ENCODE measurements at places on chromosomes 3 and 15.

GRCh38 chr3:33749546-33750210 is 31.6 kb upstream of the CLASP2 start:
- DNase-seq, result peak; percentile 11

- DNase-seq, result no peak
These were observed 11.2 kb downstream of the MYD88 start for GRCh38 chr3:38149708-38150107.

GRCh38 chr3:36257158-36257852 is 123.0 kb upstream of the STAC start:
- no peak for DNase-seq

DNA sequence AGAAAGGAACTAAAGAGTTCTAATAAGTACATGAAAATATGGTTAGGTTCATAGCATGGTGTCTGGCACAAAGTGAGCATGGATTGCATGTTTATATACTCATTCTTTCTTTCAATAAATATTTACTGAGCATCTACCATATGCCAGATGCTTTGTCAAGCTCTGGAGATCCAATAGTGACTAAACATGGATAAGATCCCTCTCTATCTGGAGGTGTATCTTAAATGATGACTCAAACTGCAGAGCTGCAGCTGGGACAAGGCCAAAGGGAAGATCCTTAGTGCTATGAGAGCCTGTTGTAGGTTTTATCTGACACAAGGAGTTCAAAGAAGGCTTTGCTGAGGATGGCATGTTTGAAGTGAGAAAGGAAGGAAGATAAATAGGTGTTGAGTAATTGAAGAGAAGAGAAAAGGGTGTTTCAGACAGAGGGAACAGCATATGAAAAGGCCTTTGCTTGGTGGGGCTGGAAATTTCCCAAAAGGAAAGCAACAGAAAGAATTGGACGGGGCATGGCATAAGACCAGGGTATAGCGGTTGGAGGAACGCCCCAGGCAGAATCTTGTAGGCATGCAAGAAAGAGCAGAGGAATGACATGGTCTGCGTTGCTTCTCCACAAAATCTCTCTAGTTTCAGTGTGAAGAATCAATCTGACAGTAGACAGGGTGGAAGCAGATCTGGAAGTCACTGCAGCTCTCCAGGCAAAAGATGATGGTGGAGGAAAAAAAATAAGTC is 239.9 kb upstream of the LRTM1 start:
- DNase-seq, result no peak

DNA sequence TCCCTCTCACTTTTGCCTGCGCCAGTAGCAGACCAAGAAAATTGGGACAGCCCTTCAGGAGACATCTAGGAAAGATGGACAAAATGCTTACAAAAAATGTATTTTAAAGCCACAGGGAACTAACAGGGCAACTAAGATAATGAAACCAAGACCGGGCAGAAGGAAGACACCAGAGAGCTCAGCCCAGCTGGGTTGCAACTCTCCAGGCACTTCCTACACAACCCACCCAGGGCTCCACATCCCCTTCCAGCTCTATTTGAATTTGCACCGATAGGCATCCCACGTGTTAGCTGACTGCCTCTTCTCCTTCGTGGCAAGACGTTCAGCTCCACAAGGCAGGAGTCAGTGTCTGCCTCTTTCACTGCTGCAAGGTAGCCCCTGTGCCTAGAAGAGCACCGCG is 6.6 kb upstream of the ATP10A start:
- no peak for DNase-seq

DNA sequence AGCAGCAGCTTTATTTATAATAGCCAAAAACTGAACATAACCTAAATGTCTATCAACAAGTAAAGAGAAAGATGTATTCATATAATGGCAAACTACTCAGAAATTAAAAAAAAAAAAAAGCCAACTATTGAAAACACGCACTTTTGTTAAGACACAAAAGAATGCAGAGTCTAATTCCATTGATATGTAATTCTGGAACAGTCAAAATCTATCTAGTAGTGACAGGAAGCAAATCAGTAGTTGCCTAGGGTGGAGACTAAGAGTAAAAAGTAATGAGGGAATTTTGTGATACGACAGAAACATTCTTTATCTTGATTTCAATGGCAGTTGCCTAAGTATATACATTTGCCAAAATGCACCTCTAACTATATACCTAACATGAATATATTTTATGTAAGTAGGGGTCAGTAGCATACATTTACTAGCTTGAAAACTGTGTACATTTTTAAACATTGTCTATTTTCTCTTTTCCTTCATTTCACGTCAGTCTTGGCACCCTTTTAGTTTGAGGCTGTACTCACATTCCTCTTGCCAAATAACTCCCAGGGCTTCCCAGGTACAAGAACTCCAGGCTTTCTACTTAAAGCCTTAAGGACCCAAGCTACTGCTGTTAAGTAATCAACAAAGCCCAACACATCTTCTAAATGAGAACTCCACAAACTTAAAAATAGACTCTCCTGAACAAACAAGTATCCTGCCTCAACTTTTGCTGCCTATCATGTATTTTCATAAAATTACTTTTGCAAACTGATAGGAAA is 54.7 kb downstream of the ADAM10 start:
- no peak for DNase-seq

DNA sequence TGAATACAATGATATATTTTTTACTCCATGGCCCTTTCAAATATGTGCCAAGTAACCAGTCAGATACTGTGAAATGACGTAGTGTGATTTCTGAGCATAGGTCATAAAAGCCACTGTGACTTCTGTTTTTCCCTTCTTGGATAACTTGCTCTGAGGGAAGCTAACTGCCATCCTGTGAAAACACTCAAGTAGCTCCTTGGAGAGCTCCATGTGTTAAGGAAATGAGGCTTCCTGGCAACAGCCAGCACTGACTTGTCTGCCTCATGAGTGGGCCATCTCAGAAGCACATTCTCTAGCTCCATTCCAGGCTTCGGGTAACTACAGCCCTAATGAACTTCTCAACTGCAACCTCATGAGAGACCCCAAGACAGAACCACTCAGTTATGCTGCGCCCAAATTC is 9.5 kb upstream of the CCDC80 start:
- DNase-seq, result no peak

DNA sequence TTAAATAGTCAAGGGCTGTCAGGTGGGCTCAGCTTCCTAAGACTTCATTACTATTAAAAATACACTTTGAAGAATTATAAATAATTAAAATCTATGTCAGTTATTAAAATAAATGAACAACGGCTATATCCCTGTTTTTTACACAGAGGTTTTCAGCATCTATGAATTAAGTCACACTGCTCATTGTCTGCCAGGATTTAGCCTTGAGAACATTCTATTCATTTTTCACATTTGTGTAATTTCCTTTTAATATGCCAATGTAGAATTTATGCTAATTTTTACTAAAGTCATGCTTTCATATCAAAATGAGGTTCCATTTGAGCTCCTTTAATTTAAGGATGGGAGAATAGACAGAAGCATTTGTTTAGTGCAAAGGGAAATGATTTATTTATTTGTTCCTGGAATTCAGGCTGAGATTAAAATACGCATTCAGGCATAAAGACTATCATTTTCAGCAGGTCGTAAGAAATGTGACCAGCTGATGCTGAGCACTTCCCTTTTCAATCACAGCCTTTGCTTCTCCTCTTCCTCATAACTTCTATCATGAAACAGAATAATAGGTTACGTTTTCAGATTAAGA is 345.1 kb downstream of the MFSD1 start:
- no peak for DNase-seq

DNA sequence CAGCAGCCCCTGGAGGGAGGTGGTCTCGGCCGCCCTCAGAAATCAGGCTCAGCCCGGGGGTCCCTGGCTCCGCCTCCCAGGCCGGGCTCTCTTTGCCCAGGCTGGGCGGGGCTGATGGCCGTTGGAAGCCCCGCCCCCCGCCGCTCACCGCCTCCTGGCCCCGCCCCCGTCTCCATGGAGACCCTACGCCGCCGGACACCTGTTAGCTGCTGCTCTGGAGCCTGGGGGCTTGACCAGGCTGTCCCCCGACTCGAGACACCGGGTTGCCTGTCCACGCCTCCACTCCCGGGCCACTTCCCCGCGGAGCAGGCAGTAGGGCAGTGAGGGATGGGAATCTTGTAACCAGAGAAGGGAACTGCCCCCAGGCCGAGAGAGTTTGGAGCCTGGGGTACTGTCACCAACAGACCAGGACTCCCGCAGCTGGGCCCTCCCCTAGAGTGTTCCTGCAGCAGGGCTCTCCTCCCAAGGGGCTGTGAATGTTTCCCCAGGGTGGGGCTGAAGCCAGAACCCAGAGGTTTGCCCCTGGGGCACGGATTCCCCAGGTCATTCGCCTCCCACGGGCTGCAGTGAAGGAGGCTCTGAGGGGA is 27.8 kb upstream of the RPL32 start:
- DNase-seq, result no peak

GRCh38 chr3:133756716-133757694 is 10.8 kb downstream of the TF start:
- no peak for DNase-seq

DNA sequence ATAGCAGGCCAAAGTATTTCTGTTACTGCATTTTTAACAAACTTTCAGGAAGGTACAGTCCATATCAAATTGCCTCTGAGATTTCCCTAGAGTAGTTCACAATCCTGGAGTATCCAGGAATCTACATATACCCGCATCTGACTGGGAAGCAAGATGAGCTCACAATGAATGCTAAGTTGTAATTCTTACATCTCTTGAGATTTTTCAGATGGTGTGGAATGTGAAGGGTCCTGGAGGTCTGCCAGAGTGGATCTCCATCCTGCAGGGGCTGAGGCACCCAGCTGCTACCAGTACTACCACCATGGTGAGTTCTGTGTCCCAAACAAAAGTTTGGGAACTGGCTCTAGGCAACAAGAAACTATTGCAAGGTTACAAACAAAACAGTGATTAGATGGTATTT is 156.7 kb upstream of the CCDC54 start:
- no peak for DNase-seq

DNA sequence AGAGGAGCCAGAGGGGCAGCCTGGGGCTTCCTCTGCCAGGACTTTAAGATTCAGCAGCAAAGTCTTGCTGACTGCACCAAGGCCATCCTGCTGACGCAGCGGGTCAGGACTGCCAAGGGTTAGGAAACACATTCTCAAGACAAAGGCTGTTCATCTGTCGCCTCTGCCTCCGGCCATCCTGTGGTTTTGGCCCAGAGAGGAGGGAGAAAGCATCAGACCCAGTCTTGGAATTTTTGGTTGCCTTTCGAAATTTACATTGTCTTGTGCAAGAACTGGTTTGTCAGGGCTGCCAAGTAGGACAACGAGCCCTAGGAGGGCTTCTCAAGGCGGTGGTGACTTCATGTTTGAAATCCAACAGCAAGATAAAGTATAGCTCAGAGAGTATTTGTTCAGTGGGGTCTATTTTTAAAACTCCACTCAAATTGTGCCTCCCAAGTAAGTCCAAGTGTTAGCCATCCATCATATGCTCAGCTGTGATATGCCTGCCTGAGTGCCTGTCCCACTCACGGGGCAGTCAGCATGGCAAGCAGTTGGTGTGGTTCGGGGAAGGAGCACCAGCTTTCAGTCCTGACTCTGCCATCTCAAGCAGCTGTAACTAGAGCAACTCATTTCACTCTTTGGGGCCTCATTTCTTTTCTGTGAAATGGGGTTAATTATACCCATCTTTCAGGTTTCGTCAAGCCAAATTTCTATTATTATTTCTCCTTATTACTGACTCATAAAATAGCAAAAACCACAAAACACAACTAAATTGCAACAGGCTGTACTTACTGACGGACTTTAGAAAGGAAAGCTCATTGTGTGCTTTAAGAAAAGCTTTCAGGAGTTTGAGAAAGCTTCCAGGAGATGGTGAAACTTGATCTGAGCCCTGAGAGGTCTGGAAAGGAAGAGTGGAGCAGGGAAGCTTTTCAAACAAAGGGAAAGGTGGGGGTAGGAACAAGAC is 42.4 kb upstream of the RHO start:
- no peak for DNase-seq

- no peak for DNase-seq
These were observed 245.7 kb downstream of the TIGIT start for GRCh38 chr3:114539525-114539924.

DNA sequence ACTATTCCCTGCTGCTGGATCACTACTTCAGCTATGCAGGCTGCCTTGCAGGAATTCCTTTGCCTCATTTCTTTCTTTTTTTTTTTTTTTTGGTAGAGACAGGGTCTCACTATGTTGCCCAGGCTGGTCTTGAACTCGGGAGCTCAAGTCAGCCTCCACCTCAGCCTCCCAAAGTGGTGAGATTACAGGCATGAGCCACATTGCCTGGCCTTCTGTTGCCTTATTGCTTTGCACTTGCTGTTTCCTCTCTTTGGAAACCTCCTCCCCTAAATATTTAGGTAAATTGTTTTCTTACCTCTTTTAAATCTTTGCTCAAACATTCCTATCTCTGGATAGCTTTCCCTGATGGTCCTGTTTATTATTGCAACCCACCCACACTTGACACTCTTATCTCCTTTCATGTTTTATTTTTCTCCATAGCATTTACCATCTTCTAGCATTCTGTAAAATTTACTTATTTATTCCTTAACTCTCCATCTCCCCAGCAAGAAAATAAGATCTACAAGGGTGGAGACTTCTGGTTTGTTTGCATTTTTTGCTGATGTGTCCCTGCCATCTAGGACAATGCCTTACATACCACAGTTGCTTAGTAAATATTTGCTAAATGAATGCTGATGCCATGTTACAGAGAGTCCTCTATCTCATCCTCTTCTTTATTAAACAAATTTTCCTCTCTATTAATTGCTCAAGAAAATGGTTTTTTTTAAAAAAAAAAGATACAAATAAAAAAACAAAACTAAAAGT is 134.8 kb downstream of the P2RY1 start:
- DNase-seq, result peak; percentile 20

- DNase-seq, result no peak
These were observed 133.0 kb upstream of the PRR20G start for GRCh38 chr3:127420829-127421228.

DNA sequence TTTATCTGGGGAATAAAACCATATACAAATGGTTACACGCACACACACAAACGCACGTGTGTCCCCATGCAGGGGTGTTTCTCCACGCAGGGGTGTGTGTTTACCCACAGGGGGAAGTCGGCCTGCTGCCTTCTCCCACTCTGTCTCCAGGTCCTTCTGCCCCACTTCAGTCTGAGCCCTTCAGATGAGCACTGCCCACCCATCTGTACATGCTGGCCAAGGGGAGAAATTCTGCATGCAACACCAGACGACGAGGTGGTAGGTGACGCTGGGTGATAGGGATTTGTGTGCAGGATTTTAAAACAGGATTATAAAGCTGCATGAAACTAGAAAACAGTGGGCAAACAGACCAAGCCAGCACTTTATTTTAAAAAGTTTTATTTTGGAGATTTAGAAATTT is 122.5 kb downstream of the TJP1 start:
- DNase-seq, result no peak

GRCh38 chr3:79896086-79896485 is 128.3 kb upstream of the ROBO1 start:
- DNase-seq, result no peak

GRCh38 chr3:193830791-193831191 is 237.8 kb downstream of the OPA1 start:
- no peak for DNase-seq

GRCh38 chr15:43440721-43441281 is 52.2 kb downstream of the TP53BP1 start:
- peak; percentile 94 for DNase-seq

- DNase-seq, result no peak
These were observed 158.7 kb upstream of the SLCO3A1 start for GRCh38 chr15:91694831-91695210.

- no peak for DNase-seq
These were observed 11.2 kb upstream of the LOXL1 start for GRCh38 chr15:73915082-73915481.

Data from non-pigmented ciliary epithelial cell (primary cell).